ENCODE measurements at places on chromosomes 11 and 22. TPM values are rescaled to one million over a fixed set of nuclear protein-coding genes. Genes with fewer than 3 reads are reported as not detected.

SYT9 gene
- total RNA-seq, result not detected

CCDC88B gene
- total RNA-seq, result 73.0 TPM

- no peak for DNase-seq
Measured at GRCh38 chr22:40341604-40342003, 4.7 kb upstream of the ADSL start.

DNA sequence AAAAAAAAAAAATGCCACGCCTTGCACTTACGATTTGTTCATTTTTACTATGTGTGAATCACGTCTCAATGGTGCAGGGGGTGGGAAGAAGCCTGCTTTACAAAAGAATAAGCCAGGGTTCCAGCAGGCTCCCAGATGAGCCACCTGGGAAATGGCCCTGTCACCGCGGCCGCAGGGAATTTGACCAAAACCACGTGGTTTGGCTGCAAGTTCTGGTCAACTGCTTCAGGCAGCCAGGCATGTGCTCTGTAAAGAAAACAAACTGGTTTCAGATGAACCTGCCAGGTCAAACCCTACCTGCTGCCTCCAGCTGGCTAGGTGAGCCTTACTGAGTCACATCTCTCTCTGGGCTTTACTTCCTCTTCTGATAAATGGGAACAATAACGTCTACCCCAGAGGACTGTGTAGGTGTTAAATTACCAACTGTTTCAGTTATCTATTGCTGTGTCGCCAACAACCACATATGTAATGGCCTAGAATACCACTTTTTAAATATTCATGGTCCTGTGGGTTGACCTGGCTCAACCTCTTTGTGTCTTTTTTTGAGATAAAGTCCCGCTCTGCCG, 30.5 kb upstream of the GCAT start:
- DNase-seq, result no peak

DNA sequence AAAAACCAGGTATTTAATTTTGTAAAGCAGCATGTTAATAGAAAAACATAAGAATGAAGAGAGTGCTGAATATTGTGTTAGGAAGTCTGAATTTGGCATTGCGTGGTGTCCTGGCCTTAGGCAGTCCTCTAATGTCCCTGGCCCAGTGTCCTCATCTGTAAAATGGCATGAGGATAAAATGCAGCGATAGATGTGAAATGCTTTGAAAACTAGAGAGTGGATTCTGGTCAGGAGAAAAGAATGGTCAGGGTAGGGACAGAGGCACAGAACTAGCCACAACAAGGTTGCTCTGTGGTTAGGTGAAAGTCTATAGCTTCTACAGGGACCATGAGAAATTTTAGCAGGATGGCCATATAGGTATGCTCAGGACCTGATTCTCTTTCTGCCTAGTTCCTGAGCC, 18.9 kb downstream of the RNF185 start:
- DNase-seq, result no peak

DNA sequence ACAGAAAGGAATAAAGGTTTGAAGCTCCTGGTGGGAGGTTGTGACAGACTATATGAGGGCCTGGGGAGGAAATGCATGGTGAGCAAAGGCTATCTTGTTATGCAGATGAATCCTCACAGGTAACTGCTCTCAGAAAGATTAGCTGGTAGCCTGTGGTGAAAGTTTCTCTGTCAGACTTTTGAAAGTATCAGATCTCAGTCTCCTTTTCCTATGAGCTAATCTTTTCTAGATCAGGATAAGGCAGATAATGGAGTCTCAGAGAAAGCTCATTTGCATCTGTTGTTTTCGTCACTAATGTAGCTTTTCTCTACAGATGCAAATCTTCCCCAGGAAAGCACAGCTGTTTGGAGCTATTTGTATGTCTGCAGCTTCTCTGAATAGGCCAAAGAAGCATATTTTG, 21.0 kb upstream of the OR6X1 start:
- no peak for DNase-seq

- DNase-seq, result no peak
Measured at GRCh38 chr11:60422609-60423008, 6.8 kb upstream of the MS4A5 start.

GRCh38 chr11:123158033-123159003, 36.7 kb downstream of the CLMP start:
- no peak for DNase-seq

DNA sequence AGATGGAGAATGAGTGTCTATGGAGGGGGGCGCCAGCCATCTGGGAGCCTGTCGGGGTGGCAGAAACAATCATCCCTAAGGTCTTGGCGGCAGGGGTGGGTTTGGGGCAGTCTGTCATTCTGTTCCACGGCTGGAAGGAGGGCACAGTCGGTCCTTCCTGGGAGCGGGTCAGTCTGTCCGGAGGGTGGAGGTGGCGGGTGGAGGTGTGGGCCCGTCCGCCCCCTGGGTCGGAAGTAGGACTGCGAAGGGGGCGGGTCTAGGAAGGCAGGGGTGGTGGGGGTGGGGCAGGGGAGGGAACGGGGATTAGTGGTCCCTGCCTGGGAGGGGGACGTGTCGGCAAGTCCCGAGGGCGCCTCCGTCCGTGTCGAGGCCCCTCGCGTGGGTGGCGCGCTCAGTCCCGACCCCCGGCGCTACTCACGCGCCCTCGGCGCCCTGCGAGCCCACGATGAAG, 461 bp downstream of the TBC1D10A start:
- no peak for DNase-seq

GRCh38 chr11:115146425-115146824, 357.8 kb downstream of the CADM1 start:
- no peak for DNase-seq

- DNase-seq, result no peak
Measured at GRCh38 chr11:41878095-41878494, 418.6 kb upstream of the LRRC4C start.

DNA sequence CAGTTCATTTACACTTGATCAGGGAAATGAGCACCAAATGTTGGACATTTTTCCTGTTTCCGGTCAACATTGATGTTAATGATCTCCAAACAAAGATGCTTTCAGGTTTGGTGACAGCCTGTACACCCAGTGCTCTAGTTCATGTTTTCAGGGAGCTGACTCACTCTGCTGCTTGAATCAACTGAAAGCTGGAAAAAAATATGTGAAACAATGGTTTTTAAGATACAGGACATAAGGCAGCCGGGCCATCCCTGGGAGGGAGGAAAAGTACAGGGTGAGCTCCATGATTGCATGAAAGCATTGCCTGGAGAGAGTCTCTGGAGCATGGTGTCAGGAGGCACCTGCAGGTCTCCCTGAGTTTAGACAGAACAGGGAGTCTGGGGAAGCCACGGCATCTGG, 259.6 kb downstream of the TBC1D22A start:
- DNase-seq, result no peak
